Thymus (tissue), 14 donors: ENCODE measurements at places on chromosomes 6 and 20. TPM values are rescaled to one million over a fixed set of nuclear protein-coding genes. Genes with fewer than 3 reads are reported as not detected.

DNA sequence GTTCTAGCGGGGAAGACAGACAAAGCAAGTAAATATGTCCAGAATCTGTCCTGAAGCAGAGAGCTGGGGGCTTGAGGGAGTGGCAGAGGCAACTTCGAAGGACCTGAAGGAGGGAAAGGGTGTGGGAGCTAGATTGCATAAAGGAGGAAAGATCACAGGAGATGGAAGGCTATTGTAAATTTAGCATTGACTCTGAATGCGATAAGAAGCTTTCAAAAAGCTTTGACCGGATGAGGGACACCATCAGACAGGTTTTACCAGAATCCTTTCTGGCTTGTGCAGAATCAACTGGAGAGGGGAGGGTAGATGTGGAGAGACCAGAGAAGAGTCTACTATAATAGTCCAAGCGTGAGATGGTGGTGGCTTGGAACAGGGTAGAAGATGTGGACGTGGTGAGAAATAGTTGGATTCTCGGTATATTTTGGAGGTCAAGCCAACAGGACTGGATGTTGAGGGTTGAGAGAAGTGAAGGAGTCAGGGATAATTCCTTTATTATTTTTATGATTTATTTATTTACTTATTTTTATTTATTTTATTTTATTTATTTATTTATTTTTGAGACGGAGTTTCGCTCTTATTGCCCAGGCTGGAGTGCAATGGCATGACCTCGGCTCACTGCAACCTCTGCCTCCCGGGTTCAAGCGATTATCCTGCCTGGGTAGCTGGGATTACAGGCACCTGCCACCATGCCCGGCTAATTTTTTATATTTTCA is 19.9 kb upstream of the RIPOR3 start:
- DNase-seq, result no peak

DNA sequence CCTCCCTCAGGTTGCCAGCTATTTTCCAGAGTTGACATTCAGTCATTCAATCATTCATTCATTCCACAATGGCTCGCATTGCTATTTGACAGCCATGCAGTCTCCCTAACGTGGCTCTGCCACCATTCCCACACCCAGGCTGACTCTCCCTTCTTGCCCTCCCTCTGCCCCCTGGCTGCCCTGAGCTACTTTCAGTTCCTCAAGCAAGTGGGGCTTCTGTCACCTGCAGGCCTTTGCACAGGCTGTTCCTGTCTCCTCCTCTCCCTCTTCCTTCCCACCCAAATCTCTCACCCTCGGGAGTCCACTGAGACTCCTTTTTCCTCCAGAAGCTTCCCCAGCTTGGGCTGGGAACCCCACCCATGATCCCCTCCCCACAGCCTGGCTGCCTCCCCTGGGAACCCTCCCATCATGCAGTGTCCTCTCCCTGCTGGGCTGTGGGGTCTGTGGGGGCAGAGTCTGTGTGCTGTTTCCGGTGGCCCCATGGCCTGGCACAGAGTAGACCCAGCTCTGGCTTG is 2.6 kb downstream of the PACSIN1 start:
- no peak for DNase-seq

DNA sequence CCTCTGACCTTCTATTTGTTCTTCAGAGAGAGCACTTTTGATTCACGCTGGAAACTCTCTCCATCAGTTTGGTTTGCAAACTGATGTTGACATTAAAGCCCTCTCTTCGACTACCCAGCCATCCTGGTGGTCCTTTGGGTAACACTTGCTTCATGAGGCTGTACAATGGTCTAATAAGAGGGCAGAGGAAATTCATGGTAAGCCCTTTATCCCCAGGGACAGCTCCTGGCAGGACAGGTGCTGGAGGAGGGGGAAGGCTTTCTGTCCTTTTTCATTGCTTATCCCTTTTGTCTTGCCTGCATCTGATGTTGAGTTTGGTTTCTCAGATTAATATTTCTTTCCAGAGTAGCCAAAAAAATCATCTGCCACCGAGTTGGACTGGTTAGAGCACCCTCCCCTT is 52.1 kb upstream of the CD93 start:
- DNase-seq, result no peak

DNA sequence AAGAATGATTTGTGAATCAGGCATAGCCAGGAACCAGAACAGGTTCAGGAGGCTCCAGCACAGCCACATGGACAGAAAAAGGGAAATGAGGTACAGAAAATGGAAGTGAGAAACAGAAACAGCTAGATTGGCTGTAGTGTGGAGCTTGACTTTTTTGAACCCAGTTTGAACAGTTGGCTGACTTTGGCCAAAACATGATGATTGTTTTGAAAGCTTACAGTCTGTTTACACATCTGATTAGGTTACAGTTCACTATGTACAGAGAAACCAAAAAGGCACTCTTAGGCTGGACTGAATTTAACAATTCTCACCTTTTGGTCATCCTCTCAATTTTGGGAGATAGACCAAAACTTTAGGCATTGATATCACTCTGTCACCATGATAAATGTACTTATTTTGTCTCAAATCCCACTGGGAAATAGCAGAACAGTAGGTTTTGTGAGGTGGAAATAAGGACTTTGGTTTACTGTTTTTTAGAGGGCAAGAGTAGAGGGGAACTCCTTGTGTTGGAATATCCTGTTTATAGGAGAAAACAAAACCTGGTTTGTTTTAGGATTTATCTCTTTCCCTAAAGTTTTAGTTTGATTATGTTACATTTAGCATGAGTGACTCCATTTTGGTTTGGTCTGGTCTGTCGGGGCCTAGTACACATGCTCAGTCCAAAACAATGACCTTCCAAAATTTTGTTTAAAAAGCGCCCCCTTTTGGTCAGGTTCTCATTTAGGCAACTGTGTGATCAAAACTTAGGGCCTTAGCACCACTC is 123.1 kb downstream of the OLIG3 start:
- DNase-seq, result no peak

CST5 gene
- 0.98 TPM for polyA plus RNA-seq

MUC22 gene
- polyA plus RNA-seq, result 0.02 TPM

MANEA gene
- polyA plus RNA-seq, result 5.8 TPM

VGLL2 gene
- 0.07 TPM for polyA plus RNA-seq

- no peak for DNase-seq
These were observed 1.4 kb upstream of the AAR2 start for GRCh38 chr20:36234771-36235320.

FBXO5 gene
- 6.4 TPM for polyA plus RNA-seq
